ENCODE measurements at places on chromosomes 1 and 21. TPM values are rescaled to one million over a fixed set of nuclear protein-coding genes. Genes with fewer than 3 reads are reported as not detected.
A peak's percentile ranks its signal among the peaks of the same experiment; 100 is the strongest.

DNA sequence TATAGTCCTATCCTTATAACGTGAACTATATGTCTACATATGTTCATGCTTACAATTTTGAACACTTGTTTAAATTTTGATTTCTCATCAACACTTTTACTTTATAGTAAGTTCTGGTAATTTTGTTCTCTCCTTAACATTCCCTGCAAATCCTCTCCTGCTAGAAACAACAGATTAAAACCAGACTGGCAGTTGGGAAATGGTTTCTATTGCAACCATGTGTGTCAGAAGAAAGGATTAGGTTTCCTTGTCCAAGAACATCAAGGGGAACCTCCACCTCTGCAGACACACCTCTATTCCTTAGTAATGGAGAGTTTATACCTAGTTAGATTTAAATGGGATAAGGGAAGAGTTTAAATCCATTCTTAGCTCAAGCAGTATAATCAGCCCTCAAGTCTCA lies 3.3 kb upstream of the WARS2 start:
- no peak for DNase-seq

- DNase-seq: peak; percentile 35
Observed at GRCh38 chr1:197614916-197615692, 160.2 kb downstream of the DENND1B start.

DNA sequence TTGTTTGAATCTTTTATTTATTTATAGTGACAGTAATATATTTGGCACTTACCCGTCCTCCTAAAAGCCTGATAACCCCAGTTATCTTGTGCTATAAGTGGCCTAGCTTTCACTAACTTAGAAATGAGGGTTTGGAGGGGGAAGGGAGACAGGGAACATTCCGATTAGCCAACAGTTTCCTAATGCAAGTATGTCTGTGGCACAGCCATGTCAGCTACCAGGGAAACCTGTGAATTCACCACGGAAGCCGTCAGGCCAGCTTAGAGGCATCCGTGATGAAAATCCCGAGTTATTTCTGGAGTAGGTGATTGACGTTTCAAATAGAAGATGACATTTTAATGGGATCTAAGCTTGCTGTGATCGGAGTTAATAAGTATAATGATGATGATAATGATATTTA lies 39.4 kb upstream of the BCL10 start:
- no peak for DNase-seq

DNA sequence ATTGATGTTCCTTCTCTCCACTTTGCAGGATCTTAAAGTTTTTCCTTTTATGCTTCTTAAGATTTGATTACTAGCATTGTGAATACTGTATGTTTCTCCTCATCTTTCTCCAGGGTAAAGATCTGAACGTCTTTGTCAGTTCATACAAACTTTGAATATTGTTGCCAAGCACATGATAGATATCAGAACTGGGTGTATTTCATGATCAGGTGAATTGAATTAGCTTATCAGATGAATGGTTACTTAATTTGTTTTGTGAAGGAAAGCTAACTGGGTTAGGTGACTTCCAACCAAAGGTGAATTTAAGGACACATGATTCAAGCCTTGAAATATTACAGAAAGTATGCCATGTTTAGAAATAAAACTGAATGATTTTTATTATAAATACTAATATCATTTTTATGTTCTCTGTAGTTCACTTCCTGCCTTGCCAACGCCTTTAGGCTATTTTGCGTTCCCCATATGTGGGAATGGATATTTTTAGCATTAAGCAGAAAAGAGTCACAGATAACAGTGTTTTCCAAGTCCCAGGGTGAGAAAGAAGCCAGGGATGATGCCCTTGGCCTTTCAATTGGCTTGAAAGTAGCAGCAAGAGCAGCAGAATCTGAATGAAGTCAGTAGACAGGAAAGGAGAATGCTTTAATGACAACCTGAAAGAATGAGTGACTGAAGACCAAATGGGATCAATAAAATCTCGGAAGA lies 752.1 kb downstream of the NCAM2 start:
- no peak for DNase-seq

- no peak for DNase-seq
Observed at GRCh38 chr1:20057886-20058420, 12.0 kb upstream of the PLA2G5 start.

- DNase-seq: peak; percentile 31
Observed at GRCh38 chr1:111204201-111204982, 3.9 kb upstream of the DENND2D start.

DNA sequence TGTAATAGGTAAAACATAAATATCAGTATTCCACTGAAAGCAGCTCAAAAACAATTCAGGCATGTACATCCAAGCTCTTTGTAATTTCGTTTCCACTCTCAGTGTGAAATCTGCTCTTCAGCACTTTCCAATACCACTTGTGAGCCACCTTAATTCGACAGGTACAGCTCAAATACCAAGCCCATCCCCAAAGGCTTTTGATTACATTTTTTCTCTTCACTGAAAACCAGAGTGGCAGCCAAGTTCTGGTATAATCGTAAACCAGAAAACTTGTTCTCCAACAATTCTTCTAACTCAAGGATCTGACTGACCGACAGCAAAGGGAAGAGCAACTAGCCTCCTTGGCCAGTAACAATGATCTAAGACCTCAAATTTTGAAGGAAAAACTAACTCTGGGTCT lies 36.8 kb downstream of the FBXO42 start:
- DNase-seq: no peak

Gene NRAS
- total RNA-seq: 48.0 TPM

Gene PTGFR
- total RNA-seq: not detected

Gene RAB7B
- total RNA-seq: 0.22 TPM

Gene VN1R5
- total RNA-seq: not detected

Gene FAM177B
- total RNA-seq: not detected

Gene C1orf87
- total RNA-seq: not detected
